GM06990 (cell line): ENCODE measurements at places on chromosomes 7 and 10.

- no peak for DNase-seq
These were observed 47.2 kb downstream of the PAX2 start for GRCh38 chr10:100792574-100792973.

DNA sequence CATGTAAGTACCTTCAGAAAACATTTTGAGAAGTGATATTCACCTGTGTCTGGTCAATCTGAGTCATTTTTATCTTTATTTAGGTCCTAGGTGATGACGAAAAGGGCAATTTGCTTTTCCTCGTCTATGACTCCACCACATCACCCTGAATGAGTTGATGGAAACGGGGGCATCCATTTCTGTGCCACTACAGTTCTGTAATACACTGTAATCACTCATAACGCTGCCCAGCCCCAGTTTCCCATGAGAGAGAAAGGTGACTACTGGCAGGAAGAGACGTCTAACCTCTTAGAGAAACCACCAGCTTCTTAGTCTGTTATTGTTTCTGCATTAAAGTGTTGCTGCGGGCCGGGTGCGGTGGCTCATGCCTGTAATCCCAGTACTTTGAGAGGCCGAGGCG, 205.3 kb upstream of the MKLN1 start:
- peak; percentile 45 for DNase-seq

DNA sequence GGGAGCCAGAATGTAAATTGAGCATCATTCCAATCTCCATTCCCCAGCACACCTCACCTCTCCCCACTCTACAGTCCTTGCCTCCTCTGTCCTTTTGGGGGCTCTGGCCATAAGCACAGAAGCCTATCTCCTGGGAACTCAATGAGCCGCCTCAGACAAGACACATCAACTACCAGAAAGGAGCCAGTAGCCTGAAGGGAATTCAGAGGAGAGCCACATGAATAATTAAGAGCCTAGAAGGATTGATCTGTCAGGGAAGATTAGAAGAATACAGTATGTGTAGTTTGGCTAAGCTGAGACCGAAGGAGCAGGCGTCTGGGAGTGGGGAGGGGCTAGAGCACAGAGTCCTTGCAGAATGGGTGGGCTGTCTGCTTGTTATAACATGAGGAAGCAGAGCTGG, 31.2 kb downstream of the FRMD4A start:
- DNase-seq = no peak

DNA sequence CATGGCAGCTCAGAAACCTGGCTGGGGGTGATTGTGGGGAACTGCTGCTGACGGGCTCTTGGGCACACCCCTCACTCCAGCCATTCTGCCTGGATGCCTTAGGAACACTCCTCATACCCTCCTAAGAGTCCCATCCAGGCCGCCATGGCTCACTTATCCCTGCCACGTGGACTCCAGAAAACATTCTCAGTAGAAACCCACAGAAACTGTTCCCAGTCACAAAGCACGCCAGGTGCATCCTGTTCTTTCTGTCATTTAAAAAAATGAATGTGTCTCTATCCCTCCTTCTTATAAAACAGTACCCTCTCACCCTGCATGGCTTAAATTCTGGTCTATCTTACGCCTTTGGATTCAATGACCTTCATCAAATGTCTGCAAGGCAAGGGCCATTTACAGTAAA, 177.7 kb downstream of the CUX1 start:
- no peak for DNase-seq

- DNase-seq = no peak
These were observed 89.0 kb upstream of the STEAP4 start for GRCh38 chr7:88395715-88396114.

- no peak for DNase-seq
These were observed 1.8 kb upstream of the SP8 start for GRCh38 chr7:20788420-20788990.

GRCh38 chr10:1200866-1201807, 145.0 kb downstream of the WDR37 start:
- DNase-seq = no peak

- no peak for DNase-seq
These were observed 500.3 kb upstream of the MKI67 start for GRCh38 chr10:128626397-128627000.

DNA sequence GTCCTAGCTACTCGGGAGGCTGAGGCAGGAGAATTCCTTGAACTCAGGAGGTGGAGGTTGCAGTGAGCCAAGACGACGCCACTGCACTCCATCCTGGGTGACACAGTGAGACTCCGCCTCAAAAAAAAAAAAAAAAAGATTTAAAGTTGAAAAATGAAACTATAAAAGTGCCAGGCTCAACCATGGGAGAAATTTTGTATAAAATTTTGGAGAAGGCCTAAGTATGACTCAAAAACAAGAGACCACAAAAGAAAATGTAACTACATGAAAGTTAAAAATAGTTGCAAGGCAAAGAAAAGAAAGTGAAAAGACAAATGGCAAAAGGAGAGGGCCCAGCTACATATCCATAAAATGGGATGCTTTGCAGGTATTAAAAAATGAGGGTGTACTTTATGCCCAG, 104.1 kb downstream of the ARHGAP22 start:
- DNase-seq = no peak

DNA sequence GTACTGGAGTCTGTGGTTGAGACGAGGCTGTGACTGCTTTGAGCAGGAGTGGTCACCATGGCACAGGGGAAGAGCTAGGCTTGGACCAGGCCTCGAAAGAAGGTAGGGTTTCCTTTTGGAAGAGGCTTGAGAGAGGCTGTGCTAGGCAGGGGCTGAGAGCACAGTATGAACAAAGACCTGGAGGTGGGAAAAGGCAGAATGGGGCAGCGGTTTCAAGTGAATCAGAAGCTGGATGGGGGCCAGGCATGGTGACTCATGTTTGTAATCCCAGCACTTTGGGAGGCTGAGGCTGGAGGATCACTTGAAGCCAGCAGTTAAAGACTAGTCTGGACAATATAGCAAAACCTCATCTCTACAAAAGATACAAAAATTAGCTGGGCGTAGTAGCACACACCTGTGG, 65.9 kb downstream of the CLIP2 start:
- DNase-seq = no peak

DNA sequence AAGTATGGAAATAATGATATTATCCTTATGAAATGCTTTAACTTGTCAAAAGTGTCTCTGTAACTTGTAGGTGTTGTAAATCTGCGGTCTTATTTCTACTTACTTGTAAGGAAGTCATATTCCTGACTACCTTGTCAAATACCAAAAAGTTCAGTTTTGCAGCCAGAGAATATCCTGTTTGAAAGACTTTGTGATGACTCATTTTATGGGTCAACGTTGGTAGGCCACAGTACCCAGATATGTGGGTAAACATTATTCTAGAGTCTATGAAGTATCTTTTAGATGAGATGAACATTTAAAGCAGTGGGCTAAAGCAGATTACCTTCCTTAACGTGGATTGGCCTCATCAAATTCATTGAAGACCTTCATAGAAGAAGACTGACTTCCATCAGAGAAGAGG, 195.3 kb downstream of the PPP1R9A start:
- no peak for DNase-seq

DNA sequence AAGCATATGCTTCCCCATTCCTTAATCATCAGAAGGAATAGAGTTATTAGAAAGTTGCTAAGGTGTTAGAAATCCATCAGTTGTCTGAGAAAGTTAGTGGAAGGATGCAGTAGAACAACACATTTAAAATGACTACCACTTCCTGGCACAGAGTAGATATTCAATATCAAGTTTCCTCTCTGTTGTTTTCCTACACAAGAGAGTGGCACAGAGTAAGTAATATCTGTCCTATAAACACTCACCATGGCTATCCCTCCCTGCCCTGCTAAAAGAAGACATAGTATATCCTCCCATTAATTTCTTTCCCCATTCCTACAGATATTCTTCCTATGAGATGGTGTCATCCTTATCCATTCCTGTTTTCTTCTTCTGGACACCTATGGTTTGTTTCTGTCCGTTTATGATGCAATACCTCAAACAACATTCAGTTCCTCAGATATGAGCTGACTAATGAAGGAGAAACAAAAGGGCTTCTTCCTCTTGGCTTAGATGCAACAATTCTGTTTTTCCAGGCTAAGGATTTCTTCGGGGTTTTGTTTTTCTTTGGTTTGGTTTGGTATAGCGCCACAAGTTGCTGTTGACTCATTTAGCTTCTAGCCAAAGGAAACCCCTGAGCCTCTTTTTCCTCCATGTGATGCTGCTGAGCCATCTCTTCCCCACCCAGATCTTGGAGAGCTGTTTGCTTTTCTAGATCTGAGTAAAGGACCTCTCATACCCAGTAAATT, 32.9 kb upstream of the BPGM start:
- DNase-seq = no peak

GRCh38 chr10:79422178-79422892, 23.1 kb downstream of the ZCCHC24 start:
- DNase-seq = no peak

DNA sequence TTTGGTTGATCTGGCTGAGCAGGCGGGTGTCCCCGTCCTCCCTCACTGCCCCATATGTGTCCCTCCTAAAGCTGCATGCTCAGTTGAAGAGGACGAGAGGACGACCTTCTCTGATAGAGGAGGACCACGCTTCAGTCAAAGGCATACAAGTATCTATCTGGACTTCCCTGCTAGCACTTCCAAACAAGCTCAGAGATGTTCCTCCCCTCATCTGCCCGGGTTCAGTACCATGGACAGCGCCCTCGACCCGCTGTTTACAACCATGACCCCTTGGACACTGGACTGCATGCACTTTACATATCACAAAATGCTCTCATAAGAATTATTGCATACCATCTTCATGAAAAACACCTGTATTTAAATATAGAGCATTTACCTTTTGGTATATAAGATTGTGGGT, 26.9 kb upstream of the TRIM56 start:
- peak; percentile 9 for DNase-seq

DNA sequence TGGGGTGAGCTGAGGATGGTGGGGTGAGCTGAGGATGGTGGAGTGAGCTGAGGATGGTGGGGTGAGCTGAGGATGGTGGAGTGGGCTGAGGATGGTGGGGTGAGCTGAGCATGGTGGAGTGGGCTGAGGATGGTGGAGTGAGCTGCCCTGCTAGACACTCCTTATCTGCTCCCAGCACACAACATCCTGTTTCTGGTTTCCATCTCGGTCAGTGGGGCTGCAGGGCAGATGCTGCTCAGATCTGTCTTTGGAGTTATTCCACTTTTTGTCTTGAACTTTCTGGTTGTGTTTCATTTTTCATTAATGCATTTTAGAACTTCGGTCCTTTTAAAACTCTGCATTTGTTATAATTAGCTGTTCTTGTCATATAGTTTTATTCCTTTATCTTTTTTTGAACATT, 67.9 kb upstream of the ANTXRL start:
- no peak for DNase-seq

DNA sequence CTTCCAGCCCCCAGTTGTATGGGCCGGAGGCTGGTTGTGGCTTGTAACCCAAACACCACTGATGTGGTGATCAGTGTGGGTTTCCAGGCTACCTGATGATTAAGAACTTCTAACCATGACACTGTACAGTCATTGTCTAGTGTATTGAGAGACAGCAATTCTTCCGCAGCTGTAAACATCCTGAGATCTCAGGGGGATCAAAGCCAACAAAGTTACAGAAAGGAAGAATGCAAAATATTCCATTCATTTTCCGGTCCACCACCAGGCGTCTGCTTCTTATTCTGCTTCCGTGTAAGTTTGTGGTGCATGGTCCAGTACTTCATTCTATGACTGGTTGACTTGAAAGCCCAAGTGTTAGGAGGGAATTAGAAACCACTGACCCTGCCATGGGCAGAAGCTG, 10.3 kb upstream of the GLI3 start:
- no peak for DNase-seq

- no peak for DNase-seq
These were observed 345.1 kb downstream of the NXPH1 start for GRCh38 chr7:8778459-8778858.

DNA sequence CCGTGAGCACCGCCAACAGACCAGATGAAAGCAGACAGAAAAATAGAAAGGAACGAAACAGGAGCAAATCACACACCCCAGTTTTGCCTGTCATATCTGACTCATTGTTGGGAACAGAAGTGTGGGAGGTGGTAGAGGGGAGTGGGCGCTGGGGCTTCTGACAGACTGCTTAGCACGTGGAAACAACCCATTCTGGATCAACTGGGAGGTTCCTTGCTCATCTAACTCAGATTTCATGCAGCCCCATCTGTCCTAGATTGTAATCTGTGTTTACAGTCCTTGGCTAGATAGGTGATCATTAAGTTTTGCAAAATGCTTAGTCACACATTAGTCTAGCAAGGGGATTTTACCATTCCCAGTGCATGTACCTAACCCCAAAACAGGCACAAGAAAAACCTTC, 154.1 kb downstream of the NRP1 start:
- DNase-seq = no peak

DNA sequence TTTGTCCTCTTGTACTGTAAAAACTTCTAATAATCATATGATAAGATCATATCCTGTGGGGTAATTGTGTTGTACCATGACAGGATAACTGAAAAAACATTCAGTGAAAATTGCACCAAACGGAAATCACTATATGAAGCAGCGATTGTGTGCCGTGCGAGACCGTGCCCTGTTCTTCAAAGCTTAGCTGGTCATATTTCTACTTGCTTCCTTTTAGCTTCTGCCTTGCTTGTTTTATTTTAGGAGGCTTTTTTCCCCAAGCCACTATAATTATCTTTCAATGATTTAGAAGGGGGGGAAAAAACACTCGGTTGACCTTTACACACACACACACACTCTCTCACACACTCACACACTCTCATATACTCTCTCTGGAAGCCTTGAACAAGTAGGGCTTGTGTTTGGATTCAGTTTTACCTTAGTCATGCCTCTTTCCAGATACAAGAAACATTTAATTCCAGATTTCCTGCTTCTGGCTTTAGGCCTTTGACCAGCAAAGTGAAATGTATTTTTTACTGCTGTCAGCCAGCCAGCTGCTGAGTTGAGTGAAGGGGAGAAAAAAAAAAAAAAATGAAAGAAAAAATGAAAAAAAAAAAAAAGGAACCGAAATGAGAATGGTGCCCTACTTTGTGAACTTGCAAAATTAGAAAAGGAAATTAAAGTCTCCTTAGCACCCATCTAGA, 181.4 kb downstream of the ARID5B start:
- peak; percentile 50 for DNase-seq

- DNase-seq = no peak
These were observed 89.7 kb downstream of the HIPK2 start for GRCh38 chr7:139687980-139688632.

DNA sequence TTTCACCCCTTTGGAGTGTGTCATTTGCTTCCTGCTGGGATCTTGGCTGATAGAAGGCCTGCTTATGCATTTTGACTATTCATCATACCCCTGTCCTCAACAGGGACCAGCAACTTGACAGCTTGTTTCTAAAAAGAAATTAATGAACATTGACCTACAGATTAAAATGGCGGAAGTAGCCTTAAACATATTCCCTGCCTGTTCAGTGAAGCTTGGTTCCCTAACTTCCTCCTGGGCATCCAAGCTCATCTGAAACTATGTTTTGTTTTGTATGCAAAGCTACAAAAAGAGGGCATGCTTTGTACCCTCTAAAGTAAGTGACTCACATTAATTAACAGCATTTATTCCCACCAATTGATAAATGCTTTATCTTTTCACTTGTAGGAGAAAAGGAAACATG, 26.8 kb upstream of the CDK14 start:
- no peak for DNase-seq

DNA sequence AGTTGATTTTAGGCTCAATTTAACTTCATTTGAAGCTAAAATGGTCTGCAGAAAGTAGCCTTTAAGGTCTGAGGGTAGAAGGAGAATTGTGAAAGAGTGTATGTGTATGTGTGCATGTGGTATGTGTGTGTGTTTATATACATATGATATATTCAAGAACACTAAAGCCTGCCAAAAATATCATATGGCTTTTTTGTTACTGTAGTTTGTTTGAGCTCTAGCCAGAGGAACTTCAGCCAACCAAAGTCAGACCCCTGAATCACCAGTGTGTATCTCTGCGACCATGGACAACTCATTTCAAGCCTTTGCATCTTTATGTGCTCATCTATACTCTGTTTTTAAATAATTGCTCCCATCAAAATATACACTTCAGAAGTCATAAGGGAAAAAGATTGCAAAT, 58.4 kb upstream of the HDAC9 start:
- DNase-seq = no peak
